GF-D8 (cell line): ENCODE measurements at places on chromosomes 2 and 18.

GRCh38 chr2:211391189-211391567 lies 834.8 kb downstream of the CPS1 start:
- DNase-seq = no peak

DNA sequence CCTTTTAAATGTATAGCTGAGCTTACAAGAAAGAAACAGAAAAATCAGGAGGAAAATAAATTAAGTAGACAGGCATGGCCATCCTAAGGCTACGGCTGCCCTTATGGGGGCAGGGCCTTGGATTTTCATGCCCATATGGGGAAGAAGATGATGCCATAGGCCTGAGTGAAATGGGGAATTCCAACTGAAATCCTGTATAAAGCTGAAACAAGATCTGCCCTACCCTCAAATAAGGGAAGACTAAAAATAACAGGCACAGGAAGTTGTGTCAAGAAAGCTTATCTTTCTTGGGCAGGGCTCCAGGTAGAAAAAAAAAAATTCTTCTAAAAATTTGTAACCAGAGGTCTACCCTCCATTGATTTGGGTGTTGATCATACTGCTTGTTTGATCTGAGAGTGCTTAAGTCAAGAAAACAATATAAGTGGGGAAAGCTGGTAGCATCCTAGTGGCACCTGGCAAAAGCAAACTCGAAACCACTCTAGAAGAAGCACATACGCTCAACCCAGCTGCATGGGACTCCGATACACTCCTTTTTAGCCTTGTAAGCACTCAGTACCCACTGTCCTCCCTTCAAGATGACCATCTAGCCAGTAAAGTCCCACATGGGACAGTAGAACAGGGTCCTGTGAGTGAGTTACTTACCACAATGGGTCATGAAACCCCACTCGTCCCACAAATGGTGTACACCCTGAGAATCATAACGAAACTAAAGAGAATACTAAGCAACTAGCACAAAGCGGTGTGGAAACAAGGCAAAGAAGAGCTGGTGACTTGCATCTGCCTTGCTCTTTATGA lies 22.3 kb downstream of the DNAH7 start:
- DNase-seq = no peak

DNA sequence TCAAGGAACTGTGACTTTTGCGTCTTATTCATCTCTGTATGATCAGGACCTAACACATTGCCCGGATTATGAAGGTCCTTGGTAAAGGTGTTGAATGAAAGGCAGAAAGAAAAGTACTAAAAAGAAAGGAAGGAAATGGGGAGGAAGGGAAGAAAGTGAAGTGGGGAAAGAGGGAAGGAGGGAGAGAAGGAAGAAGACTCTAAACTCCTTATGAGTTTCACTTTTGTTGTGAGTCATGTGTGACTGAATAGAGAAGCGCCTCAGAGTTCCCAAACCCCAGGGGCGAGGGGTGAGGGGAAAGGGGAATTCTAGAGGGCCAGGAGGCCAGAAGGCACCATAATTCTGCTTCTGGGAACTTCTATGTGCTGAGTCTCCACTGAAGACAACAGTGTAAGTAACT lies 30.9 kb upstream of the OSBPL6 start:
- no peak for DNase-seq

DNA sequence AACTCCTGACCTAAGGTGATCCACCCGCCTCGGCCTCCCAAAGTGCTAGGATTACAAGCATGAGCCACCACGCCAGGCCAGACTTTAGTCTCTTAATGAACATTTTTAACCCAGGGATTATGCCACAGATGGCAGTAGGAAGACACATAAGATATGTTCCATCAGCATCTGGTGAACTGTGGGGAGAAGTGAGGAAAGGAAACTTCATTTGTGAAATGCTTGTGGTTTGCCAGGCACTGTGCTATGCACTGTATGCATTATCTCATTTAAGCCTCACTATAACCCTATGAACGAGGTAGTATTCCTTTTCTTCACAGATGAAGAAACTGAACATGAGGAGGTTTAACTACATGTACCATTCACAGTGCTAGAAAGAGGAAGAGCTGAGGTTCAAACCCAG lies 29.3 kb downstream of the PTRHD1 start:
- no peak for DNase-seq

- DNase-seq = no peak
These were observed 128.0 kb upstream of the GYPC start for GRCh38 chr2:126527836-126528490.

DNA sequence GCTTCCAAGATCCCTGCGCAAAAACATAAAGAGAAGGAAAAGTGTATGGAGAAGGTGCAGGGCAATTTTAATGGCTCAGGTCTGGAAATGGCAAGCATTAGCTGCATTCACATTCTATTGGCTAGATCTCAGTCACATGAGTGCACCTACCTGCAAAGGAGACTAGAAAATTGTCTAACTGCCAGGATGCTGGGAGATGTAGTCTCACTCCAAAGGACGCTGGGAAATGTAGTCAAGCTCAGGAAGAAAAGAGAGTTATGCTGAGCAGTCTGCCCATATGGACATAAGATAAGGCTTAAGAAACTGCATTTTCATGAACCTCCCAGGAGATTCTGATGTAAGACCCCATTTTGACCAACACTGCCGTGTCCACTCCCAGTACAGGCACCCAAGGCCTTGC lies 9.5 kb upstream of the KLHL29 start:
- no peak for DNase-seq

- DNase-seq = no peak
These were observed 30.8 kb upstream of the ST8SIA5 start for GRCh38 chr18:46787674-46788073.

- no peak for DNase-seq
These were observed 193.3 kb downstream of the SLC4A3 start for GRCh38 chr2:219820767-219821166.

DNA sequence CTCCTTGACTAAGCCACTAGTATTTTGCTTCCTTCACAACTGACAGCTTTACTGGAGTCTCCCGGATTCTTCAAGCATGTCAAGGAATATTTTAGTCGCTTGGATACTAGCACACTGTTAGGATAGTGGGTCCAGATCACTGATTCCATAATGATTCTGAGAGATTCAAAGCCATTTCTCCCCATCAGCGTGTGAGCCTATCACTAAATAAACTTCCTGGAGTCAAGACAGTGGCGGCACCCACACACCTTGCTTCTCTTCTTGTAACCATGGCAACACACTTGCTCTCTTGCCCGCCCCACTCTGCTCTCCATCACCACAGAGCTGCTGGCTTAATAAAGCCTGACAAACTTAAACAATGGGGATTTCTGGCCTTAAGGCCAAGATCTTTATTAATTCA lies 245.1 kb downstream of the LRRTM1 start:
- DNase-seq = no peak

DNA sequence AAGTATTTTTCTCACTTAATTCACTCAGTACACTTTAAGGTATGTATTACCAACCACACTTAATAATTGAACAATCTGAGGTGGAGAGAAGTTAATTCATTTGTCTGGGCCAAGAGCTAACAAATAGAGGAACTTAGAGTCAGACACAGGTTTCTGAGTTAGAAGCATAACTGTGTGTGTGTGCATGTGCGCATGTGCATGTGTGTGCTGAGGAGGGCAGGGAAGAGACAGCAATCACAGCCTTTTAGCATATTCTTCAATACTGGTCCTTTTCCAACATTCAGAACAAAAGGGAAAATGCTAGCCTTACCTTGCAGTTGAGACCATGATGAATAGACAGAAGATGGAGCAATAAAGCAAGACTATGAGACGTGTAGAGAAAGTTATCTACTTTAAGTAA lies 136.2 kb upstream of the ATP5MC3 start:
- DNase-seq = no peak
